Left ventricle myocardium superior (tissue), 1 donor: ENCODE measurements at places on chromosomes 3 and 15. TPM values are rescaled to one million over a fixed set of nuclear protein-coding genes. Genes with fewer than 3 reads are reported as not detected.

DNA sequence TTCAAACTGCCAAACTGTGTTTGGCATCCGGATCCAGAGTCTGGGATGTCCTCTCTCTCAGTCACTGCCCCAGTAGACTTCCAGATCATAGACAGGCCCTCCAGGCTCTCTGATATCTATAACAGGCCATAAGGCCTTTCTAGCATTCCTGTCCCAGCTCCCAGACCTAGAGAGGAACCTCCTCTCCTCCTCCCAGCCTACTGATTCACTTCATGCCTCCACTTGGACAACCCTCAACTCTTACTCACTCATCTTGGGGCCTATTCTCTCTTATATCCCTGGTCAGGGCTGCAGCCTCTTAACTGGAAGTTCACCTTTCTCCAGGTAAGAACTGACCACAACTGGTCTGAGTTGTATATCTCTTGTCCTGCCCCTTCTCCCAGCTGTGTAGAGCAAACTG, 253.7 kb upstream of the TRIM42 start:
- no peak for DNase-seq

The LEKR1 gene
- total RNA-seq: 0.62 TPM

- no peak for DNase-seq
These were observed 121.5 kb downstream of the XXYLT1 start for GRCh38 chr3:195149292-195150030.

The PRSS50 gene
- total RNA-seq: 0.10 TPM

DNA sequence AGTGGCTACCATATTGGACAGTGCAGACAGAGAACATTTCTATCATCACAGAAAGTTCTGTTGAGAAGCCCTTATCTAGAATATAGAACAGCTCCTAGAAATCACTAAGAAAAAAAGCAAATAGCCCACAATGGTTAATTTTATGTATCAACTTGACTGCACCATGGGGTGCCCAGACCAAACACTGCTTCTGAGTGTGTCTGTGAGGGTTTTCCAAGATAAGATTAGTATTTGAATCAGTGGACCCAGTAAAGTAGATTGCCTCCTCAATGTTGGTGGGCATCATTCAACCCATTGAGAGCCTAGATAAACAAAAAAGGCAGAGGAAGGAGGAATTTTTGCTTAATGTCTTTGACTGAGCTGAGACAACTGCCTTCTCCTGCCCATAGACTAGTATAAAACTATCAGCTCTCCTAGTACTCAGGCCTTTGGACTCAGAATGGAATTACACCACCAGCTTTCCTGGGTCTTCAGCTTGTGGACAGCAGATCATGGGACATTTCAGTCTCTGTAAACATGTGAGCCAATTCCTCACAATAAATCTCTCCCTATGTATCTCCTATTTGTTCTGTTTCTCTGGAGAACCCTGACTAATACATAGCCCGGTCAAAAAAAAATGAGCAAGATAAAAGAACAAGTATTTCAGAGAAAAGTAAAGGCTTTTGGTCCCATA, 55.9 kb upstream of the OXTR start:
- DNase-seq: no peak
